ENCODE measurements at places on chromosomes 3 and 15.

DNA sequence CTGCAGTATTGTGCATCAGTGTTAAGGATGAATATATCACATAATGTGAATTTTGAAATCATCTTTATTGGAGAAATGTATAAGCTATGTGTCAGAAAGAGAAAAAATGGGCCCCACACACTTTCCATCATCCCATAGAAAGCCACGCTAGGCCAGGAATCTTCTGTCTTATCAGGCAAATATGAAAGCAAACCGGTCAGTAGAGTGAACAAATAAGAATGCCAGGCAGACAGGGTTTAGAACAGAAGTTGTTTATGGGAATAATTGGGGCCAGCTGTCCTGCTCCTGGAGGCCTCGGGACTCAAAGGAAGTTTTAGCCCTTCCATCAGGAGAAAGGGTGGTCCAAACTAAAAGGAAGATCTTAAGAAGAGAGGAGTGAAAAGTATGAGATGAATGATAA, 39.5 kb downstream of the ZNF280D start:
- DNase-seq = no peak

GRCh38 chr15:61115241-61115640, 113.9 kb downstream of the RORA start:
- no peak for DNase-seq

DNA sequence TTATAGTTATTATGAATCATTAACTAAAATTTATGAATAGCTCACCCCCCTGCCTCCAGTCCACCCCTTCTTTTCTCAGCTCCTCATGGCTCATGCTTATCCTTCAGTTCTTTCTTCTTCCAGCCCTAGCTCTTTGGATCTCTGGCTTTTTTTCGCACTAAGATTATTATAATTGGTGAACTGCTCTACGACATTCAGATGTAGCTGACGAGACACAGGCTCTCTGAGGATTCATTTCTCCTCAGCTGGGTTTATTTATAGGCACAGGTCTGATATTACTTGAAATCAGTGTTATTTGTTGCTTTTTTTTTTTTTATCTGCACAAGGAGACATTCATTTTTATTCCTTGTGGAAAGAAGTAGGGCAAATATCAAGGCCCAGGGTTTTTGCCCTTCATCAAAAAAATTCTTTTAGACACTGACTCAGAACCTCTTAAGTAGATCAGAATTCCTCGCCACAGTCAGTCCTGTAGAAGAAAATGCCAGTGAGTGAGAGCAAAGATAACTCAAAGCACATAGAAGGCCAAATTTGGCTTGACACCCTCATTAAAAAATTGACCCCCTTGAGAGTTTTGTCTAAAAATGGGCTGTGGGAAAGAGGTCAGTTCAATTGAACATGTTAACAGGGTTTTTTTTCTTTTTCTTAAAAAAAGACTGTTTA, 106.6 kb downstream of the MYH15 start:
- no peak for DNase-seq

- DNase-seq = no peak
These were observed 898.8 kb downstream of the NTRK3 start for GRCh38 chr15:87357637-87358313.

DNA sequence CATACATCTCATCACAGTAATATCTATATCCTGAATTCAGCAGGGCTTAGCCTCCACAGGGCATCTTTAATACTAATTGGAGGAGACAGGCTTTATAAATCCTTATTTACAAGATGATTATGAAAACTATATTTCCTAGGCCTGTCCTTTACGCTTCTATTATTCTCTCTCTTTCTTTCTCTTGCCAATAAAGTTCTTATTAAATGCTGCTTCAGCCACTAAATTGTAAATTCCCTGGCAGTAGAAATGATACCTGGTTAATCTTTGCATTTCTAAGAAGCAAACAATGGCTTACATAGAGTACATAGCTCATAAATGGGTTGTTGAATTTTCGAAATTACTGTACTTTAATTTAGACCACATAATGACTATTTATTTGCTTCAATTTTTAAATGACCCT, 43.5 kb downstream of the TNIK start:
- DNase-seq = no peak

DNA sequence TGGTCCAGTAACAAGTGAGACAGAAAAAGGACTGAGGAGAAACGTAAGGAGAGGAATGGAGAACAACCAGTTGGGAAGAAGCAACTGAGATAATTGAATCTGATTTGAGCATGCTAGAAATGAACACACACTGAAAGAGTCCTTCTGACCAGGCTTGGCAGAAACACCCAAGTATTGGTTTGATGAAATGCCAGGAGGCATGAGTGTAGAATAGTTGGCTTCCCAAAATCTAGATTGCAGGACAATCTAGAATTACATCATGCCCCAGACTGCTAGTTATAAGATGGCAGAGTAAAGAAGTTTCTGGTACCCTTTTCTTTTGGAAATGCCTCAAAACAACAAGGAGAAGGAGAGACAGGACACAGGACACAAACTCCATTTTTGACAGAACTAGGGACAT, 189.7 kb upstream of the STT3B start:
- no peak for DNase-seq

GRCh38 chr3:177306252-177306651, 109.0 kb upstream of the TBL1XR1 start:
- no peak for DNase-seq
